Bronchial epithelial cell (primary cell): ENCODE measurements at places on chromosomes 3 and 15. TPM values are rescaled to one million over a fixed set of nuclear protein-coding genes. Genes with fewer than 3 reads are reported as not detected.

DNA sequence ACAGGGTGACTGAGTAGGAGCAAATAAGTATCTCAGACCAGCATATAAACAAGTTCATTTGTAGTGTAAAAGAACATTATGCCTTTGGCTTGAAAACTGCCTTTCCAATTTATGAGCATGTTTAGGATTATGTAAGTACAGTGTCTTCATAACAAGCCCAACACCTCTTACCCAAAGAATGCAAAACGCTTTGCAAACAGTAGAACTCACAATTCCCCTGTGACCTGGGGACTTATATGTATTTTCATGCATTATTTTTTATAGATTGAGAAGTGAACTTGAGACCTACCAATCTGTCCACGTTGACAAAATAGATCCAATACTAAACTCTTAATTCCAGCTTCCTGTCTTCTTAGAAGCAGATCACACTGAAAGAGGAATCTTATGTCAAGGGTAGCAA, 202.1 kb downstream of the TP63 start:
- DNase-seq: peak; percentile 64

DNA sequence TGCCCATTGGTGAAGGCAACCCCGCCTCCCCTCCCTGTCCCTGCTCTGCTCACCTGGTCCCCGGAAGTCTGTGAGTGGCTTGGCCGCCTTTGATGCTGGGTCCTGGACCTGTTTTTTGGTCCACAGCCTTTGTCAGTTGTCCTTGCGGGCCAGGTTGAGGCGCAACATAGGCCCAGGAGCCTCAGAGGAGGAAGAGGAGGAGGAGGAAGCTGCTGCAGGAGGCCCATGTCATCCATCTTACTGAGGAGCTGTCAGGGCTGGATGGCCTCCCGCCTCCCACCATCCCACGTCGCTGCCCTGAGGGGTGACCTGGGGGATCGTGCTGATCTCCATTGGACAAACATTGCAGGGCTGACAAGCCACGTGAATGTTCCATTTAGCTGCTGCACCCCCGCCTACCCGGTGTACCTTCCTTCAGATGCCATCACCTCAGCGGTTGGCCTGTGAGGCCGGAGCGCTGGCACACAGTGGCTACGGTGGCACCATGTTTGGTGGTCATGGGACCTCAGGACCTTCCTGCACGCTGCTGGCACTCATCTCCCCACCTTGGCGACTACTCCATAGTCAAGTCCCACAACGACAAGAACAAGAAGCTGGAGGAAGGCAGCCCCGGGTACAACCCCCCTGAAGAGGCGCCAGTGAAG, 106.3 kb downstream of the SMAD6 start:
- DNase-seq: no peak

Gene IQCF5
- total RNA-seq: 0.53 TPM in 1 of 2 replicates, not detected in the other

- no peak for DNase-seq
Measured at GRCh38 chr3:64501298-64501906, 186.4 kb downstream of the ADAMTS9 start.

Gene FGD5
- not detected in 2 replicates for total RNA-seq

Gene IMPG2
- under 0.01 and 0.13 TPM in 2 replicates for total RNA-seq

- peak; percentile 59 for DNase-seq
Measured at GRCh38 chr3:165643425-165643824, 193.8 kb downstream of the BCHE start.
